ENCODE measurements at places on chromosomes 7 and 10.

DNA sequence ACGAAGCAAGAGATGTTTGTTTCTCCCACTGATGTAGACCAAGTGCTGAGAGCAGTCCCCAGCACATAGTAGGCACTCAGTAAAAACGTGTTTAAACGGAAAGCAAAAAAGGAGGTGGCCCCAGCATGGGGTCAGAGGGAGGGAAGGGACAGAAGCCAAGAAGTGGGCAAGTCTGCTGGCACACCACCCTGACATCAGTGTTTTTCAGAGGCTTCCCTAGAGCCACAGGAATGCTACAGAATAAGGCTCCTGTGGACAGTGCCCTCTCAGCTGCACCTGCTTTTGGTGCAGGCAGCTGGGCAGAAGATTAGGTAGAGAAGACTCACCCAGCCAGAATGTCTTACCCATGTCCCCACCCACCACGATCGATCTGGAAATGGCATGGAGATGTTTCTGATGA is 8.3 kb upstream of the ANKRD1 start:
- no peak for DNase-seq

- DNase-seq, result no peak
Measured at GRCh38 chr10:120494313-120494710, 37.3 kb downstream of the PLPP4 start.

- peak; percentile 73 for DNase-seq
Measured at GRCh38 chr10:21399392-21400035, 126.0 kb downstream of the SKIDA1 start.

GRCh38 chr10:37763132-37763531 is 94.3 kb downstream of the ZNF248 start:
- no peak for DNase-seq

DNA sequence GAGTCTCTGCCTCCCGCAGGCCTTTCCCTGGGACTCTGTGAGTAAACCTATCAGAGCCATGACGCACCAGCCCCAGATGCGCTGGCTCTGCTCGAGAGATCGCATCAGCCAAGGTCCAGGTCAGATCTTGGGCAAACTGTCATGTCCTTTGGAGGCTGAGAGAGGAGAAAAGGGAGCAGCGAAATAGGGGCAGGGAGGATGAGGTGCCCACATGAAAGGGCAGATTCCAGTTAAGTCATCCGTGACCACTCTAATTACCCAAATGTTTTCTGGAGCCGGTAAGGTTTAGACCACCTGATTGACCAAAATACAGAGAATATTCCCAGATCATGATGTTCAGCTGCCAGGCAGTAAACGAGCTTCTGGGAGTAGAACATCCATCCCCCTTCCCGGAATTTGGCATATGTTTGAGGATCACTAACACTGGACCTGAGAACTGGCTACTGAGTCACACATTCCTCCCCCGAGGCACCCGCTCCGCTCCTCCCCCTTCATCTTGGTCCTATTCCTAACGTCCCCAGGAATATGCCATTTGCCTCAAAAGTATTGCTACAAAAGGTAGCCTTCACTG is 88.0 kb downstream of the FGFR2 start:
- no peak for DNase-seq

- DNase-seq, result no peak
Measured at GRCh38 chr7:13793926-13794325, 195.5 kb downstream of the ETV1 start.
